ENCODE measurements at places on chromosomes 5 and 9.

- no peak for DNase-seq
Observed at GRCh38 chr5:29277642-29278041, 1915.8 kb upstream of the CDH6 start.

DNA sequence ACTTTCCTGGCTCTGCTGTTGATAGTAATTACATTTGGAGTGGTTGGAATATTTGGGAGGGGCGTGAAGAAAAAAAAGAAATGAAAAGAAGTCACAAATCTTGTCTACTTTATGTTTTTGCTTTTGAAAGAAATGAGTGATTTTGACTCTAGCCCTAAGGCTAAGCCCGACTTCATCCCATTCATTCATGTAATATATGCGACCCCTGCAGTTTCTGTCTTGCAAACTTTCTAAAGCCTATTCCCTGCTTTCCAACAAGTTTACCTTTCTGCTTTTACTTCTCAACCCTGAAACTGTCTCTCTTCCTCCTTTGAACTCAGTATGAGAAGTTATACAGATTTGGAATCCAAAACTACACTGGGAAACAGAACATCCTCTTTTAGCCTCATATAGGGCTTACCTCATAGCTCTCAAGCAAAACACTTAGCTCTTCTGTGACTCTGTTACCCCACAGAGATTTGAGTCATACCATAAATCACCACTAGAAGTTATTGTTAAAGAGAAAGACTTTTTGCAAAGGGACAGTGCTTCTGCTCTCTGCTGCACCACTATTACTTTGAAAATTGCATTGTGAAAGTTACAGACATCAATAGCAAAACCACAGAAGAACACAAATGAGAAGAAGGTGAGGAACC, 1.6 kb downstream of the CFAP95 start:
- DNase-seq, result no peak

- no peak for DNase-seq
Observed at GRCh38 chr9:2758162-2758897, 41.0 kb downstream of the KCNV2 start.

DNA sequence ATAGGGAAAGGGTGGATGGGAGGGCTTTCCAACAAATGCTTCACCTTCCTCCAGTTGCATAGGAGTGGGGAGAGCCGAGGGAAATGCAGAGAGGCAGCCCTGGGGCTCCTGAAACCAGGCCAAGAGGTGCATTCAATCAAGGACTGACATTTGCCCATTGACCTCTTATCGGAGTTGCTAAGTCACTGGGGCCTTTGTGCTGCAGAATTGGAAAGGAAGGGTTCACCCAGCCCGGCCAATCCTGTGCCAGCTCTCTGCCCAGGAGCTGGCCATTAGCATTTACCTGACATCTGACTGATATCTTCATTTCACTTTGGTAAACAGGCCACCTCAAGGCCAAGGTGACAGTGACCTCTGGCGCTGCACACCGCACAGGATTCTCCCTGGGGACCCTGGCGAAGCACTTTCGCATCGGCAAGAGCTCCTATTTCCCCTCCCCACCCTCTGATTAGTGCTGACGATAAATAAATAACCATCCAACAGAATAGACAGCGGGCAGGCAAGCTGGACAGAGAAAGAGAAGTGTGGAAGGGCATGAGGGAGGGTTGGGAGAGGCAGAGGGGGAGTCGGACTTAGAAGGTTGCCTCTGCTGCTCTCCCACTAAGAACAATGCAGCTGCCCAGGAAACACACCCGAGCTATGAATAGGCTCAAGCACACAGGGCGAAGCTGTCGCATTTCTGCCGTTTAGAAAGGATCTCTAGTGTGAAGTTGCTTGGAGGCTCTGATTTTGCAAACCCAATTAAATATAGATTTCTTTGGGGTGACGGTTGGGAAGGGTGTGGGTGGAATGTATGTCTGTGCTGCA, 57.0 kb upstream of the BOD1 start:
- DNase-seq, result no peak

DNA sequence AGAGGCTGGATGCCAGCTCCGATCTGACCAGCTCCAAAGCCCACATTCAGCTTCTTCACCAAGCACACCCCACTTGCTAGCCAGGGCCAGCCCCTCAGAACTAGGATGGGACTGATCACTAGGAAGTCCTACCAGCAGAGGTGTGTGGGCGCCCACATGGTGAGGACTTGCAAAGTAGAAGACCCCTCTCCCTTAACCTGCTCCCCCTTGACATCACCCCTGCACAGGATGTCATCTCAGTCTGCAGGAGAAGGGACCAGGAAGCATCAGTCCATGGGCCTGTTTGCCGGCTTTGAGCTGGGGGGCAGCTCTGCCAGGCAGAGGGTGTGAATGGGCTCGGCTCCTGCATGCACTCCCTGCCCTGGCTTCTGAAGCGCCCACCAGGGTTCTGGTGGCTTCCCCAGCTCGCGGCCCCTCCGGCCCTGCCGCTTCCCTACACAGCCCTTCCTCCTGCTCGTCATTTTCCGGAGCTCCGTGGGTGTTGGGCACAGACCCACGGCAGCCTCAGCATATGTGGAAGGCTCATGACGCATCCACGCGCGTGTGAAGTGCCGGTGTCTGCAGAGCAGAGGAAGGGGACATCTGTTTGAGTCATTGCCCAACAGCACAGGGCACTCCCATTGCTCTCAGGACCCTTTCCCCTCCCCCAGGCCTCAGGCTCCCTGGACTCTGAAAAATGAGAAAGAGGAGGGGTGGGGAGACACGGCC, 3.7 kb upstream of the FAM78A start:
- DNase-seq, result no peak

DNA sequence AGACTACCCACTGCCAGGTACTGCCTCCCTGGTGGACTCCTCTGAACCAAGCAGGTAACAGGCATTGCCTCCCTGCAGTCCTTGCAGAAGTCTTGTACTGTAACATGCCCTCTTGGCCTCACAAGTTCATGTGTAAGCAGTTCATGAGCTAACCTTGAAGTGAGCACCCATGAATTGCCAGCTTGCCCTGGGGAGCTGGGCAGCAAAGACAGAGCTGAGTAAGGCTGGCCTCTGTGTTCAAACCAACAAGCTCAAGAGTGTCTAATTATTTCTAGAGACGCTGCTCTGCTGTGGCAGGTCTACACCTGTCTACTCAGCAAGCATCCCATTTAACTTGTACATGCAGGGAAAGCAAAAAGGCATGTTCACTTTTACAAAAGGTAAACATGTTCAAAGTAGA, 113.5 kb downstream of the FEM1C start:
- DNase-seq, result no peak

- no peak for DNase-seq
Observed at GRCh38 chr5:160082614-160083500, 36.4 kb downstream of the PWWP2A start.

DNA sequence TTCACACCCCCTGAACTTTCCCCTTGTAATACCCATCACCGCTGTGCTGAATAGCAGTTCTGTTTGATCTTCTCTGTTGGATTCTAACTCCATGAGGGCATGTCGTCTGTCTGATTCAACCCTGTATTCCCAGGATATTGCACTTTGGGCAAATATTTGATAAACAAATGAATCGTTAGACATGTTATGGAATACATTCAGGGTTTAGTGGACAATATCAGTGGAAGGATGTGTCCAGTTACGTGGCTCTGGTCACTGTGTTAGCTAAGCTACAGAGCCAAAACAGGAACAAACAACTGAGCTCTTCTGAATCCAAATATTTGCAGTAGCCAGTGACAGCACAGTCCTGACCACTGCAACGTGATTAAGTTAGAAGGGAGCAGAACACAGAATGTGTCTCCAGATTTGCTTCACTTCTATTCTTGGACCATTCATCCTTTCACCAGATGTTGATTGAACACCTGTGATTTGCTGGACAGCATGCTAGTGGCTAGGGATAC, 13.2 kb downstream of the ANGPTL2 start:
- DNase-seq, result no peak

DNA sequence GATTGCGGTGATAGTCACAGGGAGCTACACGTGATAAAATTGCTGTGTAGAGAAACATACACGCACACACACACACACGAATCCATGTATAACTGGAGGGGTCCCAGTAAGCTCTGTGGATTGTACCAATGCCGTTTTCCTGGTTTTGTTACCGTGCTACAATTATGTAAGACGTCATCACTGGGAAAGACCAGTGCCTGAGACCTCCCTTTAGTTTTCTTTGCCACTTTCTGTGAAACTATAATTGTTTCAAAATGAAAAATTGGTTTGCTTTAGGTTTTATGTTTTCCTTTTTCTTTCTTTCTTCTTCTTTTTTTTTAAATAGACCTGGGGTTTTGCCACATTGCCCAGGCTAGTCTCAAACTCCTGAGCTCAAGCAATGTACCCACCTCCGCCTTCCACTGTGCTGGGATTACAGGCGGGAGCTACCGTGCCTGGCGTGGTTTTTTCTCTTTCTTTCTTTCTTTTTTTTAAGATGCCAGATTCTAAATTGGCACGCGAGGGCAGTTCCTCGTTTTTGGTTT, 21.3 kb downstream of the OR2V2 start:
- DNase-seq, result no peak

GRCh38 chr9:78813602-78814180, 516.8 kb downstream of the PSAT1 start:
- DNase-seq, result no peak

- no peak for DNase-seq
Observed at GRCh38 chr5:160330212-160330611, 17.8 kb upstream of the CCNJL start.

- DNase-seq, result no peak
Observed at GRCh38 chr5:102830241-102830640, 75.1 kb downstream of the PAM start.

- no peak for DNase-seq
Observed at GRCh38 chr9:116437411-116438370, 249.4 kb upstream of the TRIM32 start.

DNA sequence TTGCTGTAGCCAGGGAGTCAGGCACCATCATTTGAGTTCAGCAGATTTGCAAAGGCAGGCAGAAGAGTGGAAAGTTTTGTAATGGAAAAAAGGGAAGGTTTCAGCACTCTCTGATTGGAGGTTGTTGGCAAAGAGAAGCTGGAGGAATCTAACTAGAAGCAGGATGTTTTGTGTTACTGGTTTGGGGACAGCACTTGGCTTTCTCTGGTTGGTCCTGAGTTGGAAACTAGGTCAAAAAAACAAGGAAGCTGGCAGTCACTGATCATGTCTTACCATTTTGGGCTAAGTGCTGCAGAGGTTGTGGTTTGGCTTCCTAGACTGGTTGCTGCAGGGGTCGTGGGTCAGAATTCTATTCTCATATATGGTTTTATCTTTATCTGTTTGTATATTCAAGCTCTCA, 189.8 kb downstream of the DRD1 start:
- no peak for DNase-seq
